ENCODE measurements at places on chromosomes 6 and 20.

- no peak for DNase-seq
Observed at GRCh38 chr20:45948742-45949541, 14.5 kb downstream of the PCIF1 start.

DNA sequence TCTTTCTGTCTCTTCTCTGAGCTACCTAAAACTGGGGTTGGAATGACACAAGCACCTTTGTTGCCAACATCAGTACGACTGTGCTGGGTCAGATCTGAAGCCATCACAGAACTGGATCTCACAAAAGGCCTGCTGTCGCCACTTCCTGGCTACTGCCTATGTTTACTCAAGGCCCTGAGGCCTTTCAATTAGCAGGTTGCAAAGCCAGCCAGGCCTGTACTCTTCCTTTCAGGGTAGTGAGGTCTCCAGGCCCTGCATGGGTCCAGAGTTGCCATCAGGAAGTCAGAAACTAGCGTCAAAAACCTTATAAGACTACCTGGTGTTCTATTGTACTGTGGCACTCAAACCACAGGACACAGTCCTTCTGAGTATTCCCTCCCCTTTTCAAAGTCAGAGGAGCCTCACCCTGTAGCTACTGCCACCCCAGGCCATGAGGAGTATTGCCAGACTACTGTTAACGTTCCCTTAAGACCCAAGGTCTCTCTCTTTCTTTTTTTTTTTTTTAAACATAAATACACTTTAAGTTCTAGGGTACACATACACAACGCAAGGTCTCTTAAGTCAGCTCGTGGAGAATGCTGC is 937.4 kb upstream of the GJE1 start:
- no peak for DNase-seq

DNA sequence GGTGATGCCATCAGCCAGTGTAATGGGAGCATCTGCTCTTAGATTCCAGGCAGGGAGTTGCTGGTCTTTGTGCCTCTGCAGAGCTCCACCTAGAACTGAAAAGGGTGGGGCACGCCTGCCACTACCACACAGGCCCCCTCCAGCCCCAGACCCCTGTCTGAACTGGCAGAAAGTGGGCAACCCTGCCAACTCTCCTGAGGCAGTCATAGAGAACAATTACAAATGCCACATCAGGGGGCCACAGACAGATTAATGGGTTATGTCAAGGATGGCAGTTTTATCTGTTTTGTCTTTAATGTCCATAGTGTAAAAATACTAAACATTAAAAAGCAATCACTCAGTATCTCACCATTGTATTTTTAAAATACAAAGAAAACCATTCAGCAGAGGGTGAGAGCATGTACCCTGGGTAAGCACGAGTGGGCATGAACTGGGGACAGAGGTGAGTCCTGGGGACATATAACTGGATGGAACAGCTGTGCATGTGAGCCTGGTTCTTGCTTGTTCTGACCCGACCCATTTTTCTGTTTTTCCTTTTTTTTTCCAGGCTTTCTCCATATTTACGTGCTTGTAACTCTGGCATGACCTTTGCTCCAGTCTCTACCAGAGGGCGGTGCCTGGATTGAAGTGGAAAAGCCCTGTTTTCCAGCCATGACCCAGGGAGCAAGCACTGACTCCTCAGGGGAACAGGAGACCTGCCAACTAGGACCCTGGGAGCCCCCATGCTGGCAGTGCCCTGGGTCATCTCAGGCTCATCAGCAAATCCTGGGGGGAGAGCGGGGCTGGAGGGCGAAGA is 8.2 kb downstream of the TRAF3IP2 start:
- DNase-seq: no peak

DNA sequence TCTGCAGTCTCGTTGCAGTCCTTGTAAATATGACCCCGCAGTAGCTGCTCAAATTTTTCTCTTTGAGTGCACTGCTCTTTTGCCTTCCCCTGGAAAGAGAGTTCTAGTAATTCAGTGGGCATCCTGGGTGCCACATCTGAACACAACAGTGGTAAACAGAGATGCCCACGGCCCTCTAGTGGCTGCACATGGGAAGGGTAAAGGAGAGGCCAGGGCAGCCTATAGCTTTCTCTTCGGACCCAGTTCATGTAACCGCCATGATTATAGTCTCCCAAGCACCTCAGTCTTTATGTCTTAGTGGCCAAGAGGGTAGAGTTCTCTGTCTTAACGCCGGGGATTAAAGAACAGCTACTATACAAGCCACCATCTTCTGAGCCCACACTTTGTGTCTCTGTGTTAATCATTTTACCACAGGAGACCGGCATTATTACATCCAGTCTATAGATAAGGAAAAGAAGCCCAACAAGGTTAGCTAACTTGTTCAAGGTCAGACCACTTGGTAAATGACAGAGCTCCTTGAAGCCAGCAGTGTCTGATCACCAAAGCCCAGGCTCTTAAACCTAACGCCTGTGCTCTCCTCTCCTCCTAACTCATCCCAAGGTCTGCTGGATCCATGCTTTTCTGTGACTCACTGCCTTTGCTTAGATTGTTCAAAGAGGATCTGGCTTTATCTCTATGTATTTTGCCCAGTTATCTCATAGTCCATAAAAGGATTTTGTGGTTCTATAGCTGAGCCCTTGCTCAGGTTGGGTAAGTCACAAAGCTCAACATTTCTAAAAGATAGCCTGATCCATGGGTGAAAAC is 81.8 kb downstream of the ISM1 start:
- DNase-seq: no peak

GRCh38 chr6:133899556-133899955 is 10.6 kb downstream of the TCF21 start:
- no peak for DNase-seq
